ENCODE measurements at places on chromosomes 11 and 22.
A peak's percentile ranks its signal among the peaks of the same experiment; 100 is the strongest.

DNA sequence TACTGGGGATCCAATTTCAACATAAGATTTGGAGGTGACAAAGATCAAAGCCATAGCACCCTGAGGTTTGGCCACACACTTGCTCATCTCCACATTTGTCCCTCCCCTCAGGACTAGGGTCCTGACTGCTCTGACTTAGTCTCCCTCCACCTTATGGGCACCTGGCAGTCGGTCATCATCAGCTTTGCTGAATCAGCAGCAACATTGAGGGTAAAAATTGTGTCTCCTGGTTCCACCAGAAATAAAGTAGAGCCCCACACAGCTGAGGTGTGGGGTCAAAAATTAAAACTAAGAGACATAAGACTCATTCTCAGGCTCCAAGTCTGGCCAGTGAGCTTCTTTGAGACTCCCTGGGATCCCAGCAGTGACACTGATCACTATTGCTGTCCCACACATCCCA lies 56.2 kb downstream of the GGTLC2 start:
- no peak for DNase-seq

DNA sequence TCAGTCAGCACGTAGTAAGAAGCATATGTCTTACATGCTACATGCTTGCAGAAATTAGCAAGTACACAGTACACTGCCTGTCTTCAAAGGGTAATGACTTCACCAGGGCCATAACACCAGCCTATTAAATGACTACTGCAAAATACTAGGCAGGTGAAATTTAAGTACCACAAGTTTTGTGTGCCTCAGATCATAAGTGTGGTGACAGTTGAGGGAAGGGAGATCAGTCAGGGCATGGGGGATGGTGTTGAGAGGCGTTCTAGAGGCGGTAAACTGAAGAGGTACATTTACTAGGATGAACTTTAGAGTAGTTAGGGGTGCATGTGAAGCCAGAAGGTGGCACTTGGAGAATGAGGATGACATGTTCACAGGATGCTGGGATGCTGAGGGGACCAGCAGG lies 22.0 kb downstream of the AMOTL1 start:
- DNase-seq, result no peak

DNA sequence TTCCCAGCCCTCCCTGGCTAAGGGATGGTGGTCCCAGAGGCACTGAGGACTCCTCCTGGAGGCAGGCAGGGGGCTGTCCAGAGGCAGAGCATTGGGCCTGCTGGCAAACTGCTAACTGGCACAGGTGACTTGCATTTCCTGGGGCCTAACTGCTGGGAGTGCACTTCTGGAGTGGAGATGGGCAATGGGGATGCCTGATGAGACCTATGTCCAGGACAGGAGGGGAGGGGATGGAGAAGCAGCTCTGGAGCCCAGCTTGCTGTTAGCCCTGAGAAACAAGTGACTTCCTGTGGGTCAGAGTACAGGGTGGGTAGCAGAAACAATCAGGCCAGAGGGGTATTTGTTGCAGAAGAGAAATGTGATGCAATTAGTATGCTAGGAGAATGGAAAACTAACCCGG lies 253.2 kb downstream of the ST3GAL4 start:
- no peak for DNase-seq

- no peak for DNase-seq
Measured at GRCh38 chr11:72641522-72642042, 32.6 kb downstream of the PDE2A start.

DNA sequence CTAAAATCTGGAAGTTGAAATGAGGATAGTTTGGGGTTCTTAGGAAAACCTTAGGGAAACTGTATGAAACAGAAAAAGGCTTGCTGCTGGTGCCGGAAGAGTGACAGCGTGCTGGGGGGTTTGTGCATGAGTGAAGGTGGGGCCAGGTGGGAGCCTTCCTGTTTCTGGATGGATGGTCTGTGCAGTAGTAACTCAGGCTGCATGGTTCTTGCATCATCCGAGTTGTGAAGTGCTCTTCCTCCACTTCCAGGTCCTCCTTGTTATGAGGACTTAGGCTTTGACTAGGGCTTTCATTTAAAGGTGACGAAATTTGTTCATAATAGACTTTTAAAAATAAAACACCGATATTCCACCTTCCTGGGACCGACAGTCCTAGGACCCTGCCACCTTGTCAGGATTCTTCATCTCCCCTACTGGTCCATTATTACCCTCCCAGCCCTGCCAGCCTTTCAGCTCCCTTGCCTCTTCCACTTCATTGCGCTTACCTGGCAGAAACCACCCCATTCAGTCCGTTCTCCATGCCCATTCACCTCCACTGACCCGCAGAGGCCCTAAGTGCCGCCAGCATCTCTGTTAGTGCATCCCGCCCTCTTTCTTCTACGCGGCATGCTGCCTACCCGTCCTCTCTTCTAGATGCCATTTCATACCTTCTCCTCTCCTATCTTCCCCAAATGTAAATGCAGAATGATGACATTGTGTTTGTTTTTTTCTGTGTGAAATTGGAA lies 47.3 kb downstream of the PPFIA1 start:
- no peak for DNase-seq

GRCh38 chr11:119855066-119855465 lies 126.1 kb upstream of the NECTIN1 start:
- no peak for DNase-seq

DNA sequence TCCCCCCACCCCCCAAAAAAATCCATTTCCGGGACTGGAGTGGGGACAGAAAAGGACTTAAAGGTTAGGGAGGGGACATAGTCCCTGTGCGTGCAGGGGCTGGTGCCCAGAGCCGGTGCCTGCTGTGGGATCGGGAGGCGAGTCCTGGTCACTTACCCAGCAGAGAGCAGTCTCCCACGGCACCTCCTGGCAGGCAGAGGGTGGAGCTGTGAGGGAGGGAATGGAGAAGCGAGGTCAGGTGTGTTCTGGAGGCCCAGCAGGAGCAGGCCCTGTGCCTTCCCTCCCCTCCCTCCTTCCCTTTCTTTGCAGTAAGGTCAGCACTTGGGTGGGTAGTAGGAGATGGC lies 28.4 kb downstream of the SHANK3 start:
- no peak for DNase-seq

- no peak for DNase-seq
Measured at GRCh38 chr11:122634501-122634900, 21.0 kb upstream of the UBASH3B start.

DNA sequence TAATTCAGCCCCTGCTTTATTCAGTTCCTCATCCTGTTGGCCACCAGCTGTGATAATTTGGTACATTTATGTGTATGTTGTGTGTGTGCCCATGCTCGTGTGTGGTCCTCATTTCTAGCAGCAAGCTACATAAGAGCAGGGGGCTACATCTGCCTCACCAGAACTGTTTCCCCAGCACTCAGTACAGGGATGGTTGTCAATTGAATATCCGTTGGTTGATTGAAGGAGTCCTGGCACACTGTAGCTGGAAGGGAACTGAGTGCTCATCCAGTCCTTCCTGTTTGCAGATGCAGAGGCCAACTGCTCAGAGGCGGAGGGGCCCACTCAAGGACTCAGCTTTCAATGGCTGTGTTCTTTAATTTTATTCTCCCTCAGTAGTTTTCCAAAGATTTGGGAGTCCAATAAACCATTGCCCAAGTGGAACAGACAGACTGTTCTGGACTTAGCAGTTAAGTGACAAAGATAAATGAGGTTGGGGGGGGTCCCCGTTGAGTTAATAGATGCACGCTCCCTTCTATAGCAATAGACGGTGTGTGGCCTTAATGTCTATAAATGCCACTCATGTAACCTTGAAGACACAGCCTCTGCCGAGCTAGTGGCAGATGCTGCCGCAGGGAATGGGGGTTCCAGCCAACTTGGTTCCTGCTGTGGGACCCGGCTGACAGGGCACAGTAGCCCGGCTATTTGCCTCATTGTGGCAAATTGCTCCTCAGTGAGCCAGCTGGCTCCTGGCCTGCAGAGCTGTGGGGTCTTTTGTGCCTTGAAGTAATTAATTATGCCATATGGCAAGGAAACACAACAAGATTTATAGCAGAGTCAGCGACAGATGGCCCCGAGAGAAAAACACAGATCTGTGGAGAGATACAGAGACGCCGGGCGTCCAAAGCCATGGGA lies 71.4 kb upstream of the GRK3 start:
- DNase-seq, result no peak

GRCh38 chr22:29002603-29003002 lies 59.0 kb downstream of the C22orf31 start:
- DNase-seq, result no peak

- peak; percentile 37 for DNase-seq
Measured at GRCh38 chr11:95360377-95361075, 129.5 kb upstream of the SESN3 start.

- no peak for DNase-seq
Measured at GRCh38 chr11:83249972-83250593, 36.1 kb downstream of the CCDC90B start.

GRCh38 chr11:88164806-88165585 lies 10.2 kb downstream of the RAB38 start:
- no peak for DNase-seq

GRCh38 chr11:6468712-6469495 lies 4.8 kb downstream of the TRIM3 start:
- no peak for DNase-seq

- no peak for DNase-seq
Measured at GRCh38 chr11:117071344-117071787, 26.9 kb downstream of the SIK3 start.

- no peak for DNase-seq
Measured at GRCh38 chr22:21989049-21989448, 6.5 kb upstream of the TOP3B start.

DNA sequence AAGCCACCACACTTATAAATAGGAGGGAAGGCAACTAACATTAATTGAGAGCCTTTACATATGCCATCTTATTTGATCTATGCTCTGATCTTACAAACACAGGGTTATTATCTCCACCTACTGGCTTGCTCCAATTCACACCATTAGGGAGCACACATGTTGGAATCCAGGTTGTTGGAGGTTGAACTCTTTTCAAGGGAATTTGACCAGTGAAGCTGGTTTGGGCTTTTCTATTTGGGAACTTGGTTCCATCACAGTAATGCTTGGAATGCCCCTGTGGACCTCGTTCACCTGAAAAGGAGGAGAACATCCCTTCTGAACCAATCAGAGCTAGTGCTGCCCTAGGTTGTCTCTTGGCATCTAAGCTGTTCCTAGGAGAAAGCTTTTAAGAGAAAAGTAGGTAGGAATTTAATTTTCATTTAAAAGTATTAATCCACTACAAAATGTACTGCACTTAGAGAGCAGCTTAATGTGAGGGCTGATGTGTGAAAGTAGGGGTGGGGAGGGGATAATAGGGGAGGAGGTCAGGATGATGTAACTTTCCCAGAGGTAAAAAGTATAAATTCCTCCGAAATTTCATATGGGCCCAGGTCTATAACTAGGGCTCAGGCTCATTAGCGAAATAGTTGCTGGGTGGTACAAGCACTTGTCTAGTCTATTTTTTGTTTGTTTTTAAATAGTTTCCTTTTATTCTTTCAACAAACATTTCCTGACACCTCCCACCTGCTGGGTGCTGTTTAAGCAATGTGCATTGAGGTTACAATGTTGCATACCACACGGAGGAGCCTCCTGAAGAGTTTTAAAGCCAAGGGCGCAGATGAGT lies 7.6 kb upstream of the MICAL2 start:
- DNase-seq, result no peak

DNA sequence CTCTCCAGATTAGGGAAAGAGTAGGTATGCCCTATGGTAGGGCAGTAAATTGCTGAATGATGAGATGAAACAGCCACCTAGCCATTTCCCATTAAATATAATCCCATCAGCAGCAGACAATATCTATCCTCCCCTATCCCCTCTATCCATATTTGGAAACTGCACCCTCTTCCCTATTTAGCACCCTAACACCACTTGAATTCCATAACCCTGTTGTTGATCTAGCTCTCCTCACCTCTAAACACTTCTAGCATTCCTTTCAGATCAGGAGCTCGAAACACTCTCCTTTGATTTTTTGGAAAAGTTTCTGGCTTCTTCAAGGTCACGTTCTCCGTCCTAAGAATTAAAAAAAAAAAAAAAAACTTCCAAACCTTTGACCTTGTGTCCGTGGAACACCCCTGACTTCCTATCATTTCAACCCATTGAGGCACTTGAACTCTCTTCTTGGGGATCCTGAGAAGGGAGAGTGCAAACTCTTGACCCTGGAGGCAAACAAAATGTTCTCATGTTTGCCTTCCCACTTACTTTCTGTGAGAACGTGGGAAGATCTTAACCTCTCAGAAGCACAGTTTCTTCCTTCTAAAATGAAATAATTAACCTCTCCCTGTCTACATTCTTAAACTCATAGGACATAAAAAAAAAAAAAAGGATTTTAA lies 19.0 kb downstream of the TRIM5 start:
- no peak for DNase-seq

GRCh38 chr11:23954730-23955129 lies 542.1 kb upstream of the LUZP2 start:
- DNase-seq, result no peak

GRCh38 chr11:69101115-69101791 lies 52.5 kb downstream of the TPCN2 start:
- DNase-seq, result no peak

DNA sequence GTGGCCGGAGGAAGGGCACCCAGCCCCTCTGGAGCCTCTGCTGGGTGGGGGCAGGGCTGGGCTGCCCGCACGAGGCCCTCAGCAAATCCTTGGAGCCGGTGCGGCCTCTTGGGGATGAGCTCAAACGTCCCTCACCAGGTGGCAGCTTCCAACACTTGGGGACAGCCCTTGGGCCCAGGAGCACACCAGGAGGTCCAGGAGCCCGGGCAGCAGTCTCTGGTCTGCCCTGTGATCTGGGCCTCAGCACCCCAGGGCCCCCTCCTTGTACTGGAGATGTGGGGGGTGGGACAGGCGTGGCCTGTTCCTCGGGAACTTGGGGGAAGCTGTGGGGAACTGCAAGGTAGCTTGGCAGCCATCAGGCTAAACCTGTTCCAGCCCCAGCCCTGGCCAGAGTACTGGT lies 40.0 kb downstream of the MOB2 start:
- DNase-seq, result no peak

DNA sequence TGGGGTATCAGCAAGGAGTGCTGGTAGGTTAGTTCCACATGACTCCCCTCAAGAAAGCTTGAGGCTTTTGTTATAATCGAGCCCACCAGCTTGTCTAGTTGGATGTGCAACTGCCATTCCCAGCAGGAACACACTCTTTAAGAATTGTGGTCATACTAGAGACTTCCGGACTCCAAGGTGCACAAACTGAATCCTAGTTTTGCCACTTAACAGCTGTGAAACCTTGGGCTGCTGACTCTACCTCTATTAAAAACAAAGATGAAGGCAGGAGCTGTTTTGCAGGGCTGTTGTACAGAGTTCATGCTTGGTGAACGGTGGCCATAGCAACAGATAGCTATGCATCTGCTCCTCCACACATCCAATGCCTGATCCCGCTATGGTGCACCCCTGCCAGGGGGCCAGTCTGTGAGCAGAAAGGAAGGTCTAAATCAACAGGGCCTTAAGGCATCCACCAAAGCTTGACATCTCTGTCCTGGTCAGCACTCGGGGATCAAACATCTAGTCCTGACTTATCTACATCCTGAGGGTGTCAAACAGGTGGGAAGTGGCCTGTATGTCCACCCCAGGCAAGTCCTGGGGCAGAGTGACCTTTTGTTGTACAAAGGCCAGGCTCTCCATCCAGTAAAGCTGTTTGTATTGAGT lies 36.4 kb downstream of the DKK3 start:
- no peak for DNase-seq

DNA sequence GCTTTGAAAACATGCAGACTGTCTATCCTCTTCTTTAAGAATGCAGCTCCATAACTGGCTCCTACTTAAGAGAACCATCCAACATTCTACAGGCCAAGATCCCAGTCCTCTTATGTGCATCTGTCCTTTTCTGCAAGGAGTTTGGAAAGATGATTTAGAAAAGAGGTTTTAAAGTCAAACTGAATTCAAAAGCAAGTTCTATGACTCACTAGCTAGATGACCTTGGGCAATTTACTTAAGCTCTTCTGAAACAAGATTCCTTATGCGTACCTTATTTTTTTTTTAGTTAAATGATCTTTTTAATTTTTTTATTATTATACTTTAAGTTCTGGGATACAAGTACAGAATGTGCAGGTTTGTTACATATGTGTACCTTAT lies 29.2 kb downstream of the GUCY1A2 start:
- DNase-seq, result no peak

All from AG09309 (cell line).